ENCODE measurements at places on chromosomes 2 and 18.

GRCh38 chr2:60540074-60540473 is 13.4 kb downstream of the BCL11A start:
- DNase-seq, result peak; percentile 47

GRCh38 chr18:75681538-75682115 is 254.1 kb upstream of the SMIM21 start:
- DNase-seq, result no peak

DNA sequence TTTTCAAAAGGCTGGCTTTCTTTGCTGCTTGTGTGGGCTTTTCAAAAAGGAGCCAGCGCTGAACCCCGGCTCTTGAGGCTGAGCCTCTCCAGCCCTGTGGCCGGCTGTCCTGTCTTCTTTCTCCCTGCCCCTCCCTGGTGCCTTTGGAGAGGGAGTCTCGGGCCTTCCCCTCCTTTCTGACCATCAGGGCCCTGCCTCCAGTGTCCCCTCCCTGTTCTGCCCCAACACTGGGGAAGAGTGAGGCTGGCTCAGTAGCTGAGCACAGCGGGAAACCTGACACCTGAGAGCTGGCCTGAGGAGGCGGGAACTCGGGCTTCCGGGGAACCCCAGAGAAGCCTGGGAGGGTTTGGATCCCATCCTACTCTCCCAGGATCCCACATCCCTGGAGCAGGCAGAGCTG is 232.1 kb downstream of the LOXHD1 start:
- DNase-seq, result no peak

GRCh38 chr2:230525682-230526081 is 109.7 kb downstream of the SP100 start:
- DNase-seq, result peak; percentile 7

GRCh38 chr18:12102136-12102842 is 8.6 kb downstream of the ANKRD62 start:
- DNase-seq, result no peak

DNA sequence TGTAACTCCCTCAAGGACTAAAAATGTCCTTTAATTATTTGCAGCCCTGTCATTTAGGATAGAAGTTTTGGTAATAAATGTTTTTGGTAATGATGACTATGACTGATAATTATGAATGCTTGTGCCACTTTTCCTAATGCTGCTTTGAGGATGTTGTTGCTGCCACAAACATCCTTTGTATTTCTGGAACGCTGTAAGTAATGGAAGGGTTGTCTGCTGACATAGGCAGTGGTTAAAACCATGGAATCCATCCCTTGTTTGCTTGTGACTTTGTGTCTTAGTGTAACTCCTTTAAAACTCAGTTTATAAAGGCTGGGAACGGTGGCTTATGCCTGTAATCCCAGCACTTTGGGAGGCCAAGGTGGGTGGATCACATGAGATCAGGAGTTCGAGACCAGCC is 19.8 kb upstream of the LPIN2 start:
- no peak for DNase-seq

DNA sequence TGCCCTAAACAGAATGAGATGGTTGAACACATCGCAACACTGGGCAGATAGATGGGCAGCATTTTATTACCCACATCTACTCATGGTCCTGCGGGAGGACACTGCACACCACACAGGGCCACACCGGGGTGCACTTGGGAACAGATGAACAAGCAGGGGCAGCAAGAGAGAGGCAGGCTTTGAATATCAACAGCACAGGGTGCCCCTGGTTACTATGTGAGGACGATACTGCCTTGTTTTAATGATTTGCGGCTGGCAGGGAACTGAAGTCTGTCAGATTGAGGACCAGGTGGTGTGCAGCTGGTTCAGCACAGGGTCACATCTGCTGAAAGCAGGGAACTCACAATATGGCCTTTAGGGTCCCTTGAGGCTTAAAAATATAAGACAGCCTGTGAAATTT is 195.7 kb downstream of the PIEZO2 start:
- DNase-seq, result no peak

DNA sequence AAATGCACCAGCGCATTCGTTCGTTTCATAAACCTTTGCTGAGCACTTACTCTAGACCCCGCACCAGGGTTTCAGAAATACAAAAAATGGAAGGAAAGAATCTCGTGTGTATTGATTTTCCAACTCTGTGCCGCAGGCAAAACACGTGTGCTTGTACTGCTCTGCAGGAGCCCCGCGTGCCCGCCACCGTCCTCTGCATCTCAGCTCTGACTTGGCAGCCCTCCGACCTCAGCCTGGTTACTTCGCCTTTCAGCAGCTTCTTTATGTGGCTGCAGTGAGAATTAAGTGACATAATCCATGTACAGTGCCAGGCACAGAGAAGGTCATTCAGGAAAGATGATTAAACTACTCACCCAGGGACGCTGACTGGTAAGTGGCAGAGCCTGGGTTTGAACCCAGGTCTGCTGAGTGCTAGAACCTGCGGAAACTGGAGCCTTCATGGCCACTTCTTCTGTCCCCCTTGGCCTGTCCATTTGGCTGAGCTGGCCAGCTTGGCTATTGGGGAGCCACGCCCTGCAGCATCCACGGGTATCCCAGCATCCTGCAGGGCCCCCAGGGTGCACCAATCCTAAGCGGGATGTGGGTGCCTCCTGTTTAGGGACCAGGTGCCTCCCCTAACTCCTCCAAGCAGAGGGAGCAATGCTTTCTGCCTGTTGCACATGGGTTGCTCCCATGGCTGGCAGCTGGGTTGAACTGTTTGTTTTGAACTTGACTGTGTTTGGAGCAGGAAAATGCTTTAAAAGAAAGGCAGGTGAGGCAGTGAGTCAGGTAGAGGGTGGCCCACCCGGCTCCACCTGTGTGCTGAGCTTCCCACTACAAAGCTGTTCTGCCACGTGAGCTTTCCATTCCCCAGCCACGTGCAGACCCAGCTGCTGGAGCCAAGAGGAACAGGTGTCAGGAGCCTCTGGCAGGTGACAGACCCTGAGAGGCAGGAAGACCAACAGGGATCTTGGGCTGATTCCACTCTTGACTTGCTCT is 34.3 kb downstream of the INHBB start:
- DNase-seq, result no peak

GRCh38 chr2:168237741-168238140 is 9.7 kb downstream of the STK39 start:
- no peak for DNase-seq

DNA sequence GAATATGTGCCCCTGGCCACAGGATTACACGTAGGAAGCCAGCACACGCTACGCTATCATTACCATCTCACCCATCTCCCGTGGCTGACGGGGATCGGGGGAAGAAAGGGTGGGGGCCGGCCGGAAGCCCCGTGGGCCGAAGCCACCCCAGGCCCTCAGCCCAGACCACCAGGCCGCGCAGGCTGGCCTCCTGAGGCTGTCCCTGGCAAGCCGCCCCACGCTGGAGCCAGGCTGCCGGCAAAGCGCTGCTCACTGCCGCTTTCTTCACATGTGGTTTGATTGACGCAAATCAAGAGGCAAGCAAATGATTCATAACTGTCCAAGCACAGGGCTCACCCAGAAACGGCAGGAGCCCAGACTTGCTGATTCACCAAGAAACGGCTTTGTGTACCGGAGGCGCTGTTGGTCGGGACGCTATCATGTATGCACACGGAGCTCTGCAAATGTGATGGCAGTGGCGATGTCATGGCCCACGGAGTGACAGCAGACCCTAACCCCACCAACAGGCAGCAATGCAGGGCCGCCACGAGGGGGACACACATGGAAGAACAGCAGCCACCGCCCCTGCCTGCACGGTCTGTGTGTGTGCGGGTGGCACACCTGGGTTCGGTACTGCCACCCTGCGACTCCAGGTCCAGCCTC is 125.7 kb downstream of the HDAC4 start:
- peak; percentile 86 for DNase-seq

DNA sequence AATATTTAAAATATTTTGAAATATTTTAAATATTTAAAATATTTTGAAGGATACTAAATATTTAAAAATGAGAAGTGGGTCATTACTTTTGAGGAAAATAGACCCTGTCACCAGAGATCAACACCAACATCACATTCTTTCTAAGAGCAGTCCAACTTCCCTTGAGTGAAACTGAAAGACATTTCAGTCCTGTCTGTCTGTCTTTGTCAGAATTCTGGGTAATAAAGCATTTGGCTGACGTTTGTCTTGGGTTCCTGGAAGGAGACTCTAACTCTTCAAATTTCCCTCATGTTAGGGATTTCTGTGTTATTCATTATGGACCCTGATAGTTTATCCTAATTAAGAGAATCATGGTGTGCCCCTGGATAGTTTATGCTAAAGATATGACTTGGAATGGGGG is 32.8 kb downstream of the TTC21B start:
- no peak for DNase-seq

DNA sequence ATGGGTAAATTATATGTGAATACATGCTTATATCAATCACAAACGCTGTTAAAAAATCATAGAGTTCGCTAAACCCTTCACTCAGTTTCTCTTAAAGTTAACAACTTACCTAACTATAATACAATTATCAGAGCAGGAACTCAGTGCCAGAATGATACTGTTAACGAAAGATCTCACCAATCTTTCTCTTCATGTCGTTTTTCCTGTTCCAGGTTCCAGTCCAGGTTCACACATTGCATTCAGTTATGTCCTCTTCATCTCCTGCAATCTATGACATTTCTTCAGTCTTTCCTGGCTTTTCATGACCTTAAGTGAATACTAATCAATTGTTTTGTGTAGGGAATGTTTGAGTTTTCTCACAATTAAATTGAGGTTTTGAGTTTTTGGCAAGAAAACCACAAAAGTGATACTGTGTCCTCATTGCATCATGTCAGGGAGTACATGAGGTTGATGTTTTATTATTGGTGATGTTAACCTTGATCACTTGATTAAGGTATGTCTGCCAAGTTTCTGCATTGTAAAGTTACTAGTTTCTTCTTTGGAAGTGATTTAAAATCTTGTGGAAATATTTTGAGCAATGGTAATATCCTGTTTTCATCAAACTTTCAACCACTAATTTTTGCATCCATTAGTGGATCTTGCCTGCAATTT is 131.9 kb downstream of the ESCO1 start:
- DNase-seq, result no peak

GRCh38 chr2:55923091-55923981 is at the start of gene EFEMP1:
TSS of gene EFEMP1 (minus strand) at chr2:55923782. CDS start at chr2:55922440, 1,342 bp downstream.
- peak; percentile 11 for DNase-seq

DNA sequence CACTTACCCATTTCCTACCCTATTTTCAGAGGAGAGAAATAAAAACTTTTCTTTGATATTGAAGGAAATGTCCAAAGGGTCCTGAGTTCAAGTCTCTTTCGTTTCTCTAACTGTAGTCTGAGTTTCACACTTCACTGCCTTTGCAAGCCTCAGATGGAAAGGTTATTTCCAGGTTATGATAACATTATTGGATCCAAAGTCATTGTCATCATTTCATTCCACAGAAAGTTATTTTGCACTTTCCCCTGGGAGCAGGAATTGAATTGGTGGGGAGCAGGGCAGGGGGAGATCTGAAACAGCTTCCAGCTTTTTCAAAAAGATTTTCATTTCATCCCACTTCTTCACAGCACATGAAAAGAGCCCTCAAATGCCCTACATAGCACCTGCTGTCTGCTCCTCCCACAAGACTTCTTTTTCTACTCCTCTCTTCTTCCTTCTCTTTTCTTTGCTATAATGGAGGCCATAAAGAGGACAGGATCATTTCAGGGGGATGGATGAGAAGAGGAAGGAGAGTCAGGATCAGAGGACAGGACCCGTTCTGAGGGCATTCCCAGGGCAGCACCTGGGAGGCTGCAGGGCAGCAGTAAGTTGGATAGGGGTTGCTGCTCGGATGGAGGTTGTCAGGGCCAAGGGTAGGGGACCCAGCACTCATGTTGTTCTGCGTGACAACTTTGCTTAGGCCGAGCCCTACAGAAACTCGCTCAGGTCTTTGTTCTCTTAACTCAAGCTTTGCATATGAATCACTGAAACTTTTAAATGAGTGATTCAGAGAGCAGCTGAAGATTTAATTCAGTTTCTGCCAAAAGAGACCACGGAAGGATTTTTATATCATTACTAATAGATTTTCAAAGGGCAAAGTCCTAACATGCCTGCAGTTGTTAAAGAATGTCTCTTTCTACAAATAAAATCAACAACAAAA is 11.4 kb upstream of the GALNT5 start:
- no peak for DNase-seq

DNA sequence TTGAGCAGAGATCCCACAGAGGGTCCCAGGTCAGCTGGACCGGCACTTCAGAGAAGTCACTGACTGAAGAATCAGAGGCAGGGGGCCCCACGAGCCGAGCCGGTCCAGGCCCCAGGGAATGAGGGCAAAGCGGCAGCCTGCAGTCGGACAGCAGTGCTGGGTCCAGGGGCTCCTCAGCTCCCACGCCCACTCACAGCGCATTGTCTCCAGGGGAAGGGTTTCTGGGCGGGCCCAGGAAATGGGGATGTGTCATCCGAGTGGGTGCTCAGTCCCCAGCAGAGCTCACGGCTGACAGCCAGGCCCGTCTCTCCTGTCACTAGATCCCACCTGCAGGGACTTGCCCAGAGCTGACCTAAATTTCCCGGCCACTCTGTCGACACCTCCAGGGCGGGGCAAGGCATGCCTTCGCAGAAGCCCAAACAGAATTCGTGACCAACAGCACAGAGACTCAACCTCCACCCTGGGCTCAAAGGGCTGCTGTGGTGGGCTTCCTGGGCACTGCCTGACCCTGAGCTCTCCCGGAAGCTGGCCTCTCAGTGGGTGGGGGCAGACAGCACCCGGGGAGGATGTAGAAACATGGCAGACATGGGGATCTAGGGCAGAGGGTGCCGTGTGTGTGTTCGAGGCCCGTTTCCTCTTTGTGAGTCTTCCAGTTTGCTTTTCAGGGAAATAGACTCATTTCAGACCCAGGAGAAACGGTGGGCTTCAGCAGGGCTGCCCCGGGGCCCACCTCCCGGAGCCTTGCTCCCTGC is 42.1 kb upstream of the TAF1B start:
- no peak for DNase-seq

GRCh38 chr2:240711701-240712100 is 20.0 kb downstream of the AQP12A start:
- DNase-seq, result no peak

DNA sequence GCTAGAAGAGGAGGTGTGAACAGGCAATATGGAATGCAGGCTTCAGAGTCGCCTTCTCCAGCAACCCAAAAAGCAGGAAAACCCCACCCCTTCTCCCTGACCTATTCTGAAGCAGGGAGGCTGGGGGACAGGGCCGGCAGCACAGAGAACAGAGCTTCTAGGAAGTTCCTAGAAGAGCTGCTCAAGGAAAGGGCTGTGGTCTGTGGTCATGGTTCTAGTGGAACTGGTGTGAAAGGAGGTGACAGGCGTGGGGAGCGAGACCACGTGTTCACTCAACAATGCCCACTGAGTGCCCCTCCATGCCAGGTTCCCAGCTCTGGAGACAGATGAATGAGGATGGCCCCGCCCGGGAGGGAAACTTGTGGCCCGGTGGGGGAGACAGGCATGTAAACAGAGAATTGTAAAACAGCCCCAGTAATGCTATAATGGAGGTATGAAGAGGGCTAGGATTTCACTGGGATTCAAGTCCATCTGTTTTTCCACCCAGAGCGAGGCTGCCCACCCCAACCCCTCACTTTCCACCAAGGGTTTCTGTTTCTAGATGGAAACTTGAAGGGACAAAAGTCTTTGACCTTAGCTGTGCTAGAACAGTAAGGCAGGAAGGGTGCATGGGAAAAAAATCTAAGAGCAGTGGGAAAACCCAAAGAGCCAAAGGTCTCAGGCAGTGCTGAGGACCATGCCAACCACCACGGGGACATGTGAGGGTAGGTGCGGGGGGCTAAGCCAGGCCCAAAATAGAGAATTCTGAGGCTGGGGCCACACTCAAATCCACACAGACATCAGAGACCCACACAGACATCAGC is 71.8 kb downstream of the TNS1 start:
- DNase-seq, result peak; percentile 75

- DNase-seq, result no peak
Observed at GRCh38 chr2:232883116-232883721, 13.2 kb downstream of the SNORC start.

- no peak for DNase-seq
Observed at GRCh38 chr2:237192881-237193280, 107.2 kb downstream of the COPS8 start.

- no peak for DNase-seq
Observed at GRCh38 chr2:40752796-40753195, 300.9 kb upstream of the SLC8A1 start.

All from hematopoietic multipotent progenitor cell treated with erythropoietin and hydrocortisone succinate and interleukin-3 and kit ligand, for 4 days (in vitro differentiated cells).